Upper lobe of left lung (tissue), 6 donors: ENCODE measurements at places on chromosomes 16 and 17. TPM values are rescaled to one million over a fixed set of nuclear protein-coding genes. Genes with fewer than 3 reads are reported as not detected.
A peak's percentile ranks its signal among the peaks of the same experiment; 100 is the strongest.

GRCh38 chr17:3838206-3838605 is 7.8 kb downstream of the NCBP3 start:
- DNase-seq, result no peak

GRCh38 chr17:76556765-76557367 is 17.0 kb downstream of the PRCD start:
- peak; percentile 55 for DNase-seq

DNA sequence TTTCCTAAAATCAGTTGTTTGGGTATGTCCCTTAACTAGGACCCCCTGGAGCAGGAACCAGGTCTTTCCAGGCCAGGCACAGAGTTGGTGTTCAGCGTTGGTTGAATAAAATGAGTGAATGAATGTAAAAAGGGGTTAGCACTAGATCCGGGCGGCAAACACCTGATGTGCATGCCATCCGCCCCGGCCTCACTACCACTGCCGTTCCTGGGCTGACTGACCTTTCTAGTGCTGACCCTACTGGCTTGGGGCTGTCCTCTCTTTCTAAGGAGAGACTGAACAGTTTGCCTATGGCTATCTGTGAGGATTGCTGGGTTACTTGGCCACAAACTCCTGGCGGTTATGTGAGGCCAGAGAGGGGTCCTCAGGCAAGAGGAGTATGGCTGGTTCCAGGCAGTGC is 10.1 kb upstream of the PHF12 start:
- DNase-seq, result no peak

GRCh38 chr17:80476877-80477646 is 655 bp upstream of the NPTX1 start:
- DNase-seq, result peak; percentile 86

- peak; percentile 72 for DNase-seq
Observed at GRCh38 chr17:81067391-81067811, 32.5 kb downstream of the BAIAP2 start.

GRCh38 chr17:17924857-17925250 is 47.3 kb downstream of the TOM1L2 start:
- DNase-seq, result no peak

DNA sequence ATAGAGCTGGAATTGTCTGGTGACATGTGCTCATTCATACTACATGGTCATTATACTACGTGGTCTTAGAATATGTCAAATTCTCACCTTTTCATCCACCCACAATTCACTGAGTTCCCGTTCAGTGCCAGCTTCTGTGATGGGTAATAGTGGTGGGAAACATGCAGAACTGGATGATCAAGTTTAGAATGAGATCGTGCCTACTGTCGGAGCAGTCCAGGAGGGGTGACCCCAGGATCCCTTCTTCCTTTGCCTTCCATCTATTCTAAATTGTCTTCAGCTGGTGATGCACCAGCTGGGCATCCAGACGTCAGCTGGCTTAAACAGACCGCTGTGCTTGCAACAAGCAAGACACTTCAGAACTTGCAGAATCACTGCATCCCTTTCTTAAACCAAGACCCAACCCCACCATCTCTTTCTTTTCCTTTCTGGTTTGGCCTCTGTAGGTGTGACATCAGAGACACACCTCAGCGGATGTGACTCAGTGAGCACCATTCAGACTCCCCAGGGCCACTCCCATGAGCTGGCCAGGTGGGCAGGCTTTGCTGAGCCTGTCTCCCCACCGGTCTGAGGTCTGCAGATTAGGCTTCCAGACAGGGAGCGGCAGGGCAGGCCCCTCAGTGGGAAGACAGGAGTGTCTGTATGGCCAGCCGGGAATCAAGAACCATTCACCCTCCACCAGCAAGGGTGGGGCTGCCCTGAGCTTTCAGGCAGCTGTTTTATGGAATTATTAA is 18.1 kb downstream of the C17orf100 start:
- DNase-seq, result no peak

DNA sequence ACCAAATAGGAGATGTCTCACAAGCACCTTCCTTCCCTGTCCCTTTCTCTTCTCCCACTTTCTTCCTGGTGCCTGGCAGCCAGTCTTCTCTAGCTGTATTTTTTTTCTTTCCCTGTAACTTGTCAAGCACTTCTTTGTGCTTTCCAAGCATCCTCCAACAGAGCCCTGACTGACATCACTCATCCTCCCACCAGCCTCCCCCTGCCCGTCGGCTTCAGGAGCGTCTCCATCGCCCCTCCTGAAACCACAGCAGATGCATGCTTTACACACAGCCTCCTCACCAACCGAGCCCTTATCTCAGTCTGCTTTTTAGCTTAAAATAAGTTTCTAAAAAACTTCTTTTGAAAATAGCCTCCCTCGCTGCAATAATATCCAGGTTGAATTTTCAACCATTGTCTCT is 268.7 kb upstream of the CDH5 start:
- DNase-seq, result no peak

GRCh38 chr17:76481071-76481655 is 13.8 kb downstream of the AANAT start:
- DNase-seq, result peak; percentile 79

GRCh38 chr17:43416998-43417890 is 18.5 kb downstream of the ARL4D start:
- peak; percentile 32 for DNase-seq

DNA sequence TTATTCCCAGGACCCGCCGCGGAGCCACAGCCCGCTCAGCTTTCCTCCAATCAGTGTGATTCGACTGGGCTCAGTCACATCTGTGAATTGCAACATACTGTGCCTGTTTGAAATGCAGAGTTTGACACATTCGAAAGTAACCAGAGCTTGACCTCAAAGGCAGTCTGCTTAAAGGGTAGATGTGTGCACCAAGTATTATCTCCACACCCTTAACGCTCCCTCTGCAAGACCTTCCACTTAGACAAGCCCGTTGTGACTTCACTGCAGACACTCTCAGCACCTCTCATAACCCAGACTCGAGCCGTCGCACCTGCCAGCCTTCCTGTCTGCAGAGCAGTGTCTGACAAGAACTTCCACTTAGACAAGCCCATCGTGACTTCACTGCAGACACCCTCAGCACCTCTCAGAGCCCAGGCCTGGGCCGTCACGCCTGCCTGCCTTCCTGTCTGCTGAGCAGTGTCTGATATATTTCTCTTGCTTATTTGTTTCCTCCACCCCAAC is 3.7 kb downstream of the KLHDC4 start:
- no peak for DNase-seq

- DNase-seq, result no peak
Observed at GRCh38 chr16:55906123-55906522, 30.9 kb upstream of the CES5A start.

GRCh38 chr17:31722251-31723056 is 136.6 kb downstream of the COPRS start:
- no peak for DNase-seq

DNA sequence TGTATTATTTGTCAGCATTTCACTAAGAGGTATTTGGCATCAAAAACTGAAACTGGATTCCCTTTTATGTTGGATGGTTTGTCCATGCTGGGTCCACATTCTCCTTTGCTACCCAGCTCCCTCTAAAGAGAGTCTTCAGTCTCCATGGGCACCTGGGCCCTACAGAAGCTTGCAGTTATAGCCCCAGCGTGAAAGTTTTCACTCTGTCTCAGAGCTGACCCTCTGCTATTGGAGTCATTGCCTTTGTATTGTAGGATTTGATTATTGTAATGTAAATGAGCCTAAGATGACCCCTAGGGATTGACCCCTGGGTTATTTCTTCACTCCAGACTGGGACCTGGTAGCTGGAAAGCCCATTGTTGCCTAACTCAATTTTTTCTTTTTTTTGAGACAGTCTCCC is 1026.5 kb upstream of the EEF2KMT start:
- DNase-seq, result no peak

- DNase-seq, result no peak
Observed at GRCh38 chr16:31537362-31538242, 9.9 kb downstream of the AHSP start.

DNA sequence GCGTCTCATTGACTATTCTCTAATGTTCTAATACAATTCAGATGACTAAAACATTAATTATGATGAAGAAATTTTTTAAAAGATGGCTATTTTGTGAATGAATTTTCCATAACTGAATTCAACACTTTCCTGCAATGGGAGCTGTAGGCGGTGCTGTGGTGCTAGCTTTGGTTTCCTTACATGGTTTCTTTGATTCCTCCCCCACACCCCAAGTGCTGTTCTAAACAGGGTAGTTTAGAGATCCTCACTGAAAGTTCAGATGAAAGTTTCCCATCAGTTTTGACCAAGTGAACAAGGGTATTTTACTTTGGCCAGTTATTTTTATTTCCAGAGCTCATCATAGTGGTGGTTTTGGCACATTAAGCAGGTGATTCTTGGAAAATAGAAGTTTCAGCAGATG is 26.0 kb upstream of the MRC2 start:
- peak; percentile 55 for DNase-seq

DNA sequence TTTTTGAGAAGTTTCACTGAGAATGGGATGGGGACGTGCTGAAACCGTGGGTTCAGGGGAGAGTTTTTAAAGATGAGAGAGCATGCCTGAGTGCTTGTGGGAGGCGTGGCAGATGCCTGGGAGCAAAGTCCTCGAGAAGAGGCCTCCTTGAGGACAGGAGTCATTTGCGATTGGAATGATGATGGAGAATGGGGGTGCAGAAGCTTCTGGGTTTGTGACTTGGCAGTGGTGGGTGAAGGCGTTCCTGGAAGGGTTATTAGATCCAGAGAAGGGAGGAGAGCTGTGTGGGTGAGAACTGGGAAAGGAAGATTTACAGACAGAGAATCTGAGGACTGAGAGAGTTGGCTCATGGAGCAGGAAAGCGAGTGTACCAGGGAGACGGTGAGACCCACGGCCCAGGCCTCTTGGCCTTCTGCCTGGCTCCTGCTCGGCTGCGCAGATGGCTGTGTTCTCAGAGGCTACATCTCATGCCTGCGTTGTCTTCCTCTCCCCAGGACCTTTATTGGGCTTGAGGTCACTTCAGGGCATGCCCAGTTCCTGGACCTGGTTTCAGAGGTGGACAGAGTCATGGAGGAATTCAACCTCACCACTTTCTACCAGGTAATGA is 8.6 kb upstream of the MMP15 start:
- DNase-seq, result no peak

DNA sequence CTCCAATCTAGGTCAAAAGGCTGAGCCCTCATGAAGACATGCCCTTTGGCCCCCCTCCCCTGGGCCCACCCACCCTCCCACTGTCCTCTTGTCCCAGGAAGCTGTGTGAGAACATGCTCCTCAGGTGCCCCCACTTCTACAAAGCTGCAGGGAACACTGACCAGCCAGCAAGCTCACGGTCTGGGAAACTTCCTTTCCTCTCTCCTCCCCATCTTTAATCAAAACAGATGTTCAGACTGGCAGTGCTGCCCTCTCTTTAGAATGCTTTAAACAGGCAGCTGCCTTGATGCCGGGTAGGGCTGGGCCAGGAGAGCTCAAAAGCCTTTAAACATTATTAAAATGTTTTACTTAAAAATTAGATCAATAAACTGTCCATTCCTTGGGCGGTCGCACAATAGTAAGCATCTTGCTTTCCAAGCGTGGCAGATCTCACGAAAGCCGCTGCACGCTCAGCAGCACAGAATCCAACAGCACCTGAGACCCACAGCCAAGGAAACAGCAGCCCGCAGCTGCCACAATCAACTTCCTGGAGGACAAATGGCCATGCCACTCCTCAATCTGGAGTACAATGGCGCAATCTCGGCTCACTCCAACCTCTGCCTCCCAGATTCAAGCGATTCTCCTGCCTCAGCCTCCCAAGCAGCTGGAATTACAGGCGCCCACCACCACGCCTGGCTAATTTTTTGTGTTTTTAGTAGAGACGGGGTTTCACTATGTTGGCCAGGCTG is 399.2 kb downstream of the SLC39A11 start:
- DNase-seq, result no peak

GRCh38 chr16:31502981-31503380 is 5.2 kb downstream of the RUSF1 start:
- DNase-seq, result peak; percentile 48

DNA sequence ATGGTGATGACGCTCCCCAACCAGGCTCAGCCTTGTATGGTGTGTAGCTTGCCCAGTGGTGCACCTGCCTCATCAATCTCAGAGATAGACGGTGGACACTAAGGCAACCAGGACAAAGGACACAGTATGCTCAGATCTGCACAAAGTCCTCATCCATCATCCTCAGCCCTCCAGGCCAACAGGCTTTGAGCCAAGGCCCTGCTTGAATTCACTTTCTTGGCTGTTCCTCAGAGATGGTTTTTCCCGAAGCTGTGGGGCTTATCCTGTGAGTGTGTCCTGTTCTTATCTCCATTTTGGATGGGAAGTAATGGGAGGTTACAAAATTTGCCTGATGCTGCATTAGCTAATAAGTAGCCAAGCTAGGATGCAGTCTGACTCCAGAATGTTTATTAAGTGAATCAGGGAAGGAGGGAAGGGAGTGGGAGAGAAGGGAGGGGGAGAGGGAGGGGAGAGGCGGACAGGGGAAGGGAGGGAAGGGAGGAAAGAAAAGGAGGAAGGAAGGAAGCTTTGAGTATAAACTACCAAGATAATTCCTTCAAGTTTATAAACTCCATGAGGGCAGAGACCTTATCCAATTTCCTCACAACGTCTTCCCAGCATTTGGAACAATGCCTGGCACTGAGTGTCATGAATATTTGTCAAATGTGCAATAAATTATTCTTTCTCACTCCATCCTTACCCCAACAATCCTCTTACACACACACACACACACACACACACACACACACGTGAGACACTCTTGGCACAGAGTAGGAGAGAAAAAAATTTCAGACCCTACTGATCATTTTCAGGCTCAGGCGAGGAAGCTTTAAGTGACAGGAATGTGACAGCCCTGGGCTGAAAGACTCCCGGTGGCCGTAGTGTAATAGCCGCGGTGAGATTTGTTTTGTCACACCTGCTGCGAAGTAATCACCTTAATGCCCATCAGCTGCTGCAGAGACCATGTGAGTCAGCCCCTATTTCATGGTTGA is 84.3 kb downstream of the BMERB1 start:
- peak; percentile 34 for DNase-seq

DNA sequence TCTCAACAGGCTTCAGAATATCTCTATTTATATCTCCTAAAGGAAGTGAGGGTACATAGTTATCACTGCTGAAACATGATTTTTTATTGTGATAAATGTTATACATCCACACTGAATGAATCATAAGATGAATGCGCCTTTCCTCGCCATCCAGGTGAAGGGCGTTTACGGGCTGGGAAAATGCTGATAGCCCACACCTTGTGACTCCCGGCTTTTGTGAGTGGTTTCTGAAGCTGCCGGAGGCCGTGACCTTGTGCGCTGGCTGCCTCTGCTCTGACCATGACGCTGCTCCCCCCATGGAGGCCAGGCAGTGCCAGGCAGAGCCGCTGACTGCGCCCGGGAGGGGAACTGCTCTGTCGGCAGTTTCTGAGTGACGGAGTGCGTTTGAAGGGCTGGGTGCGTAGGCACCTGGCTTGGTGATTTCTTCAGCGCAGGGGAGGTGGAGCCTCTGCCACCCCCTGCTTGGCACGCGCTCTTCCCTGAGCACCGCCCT is 97.2 kb downstream of the RAP1GAP2 start:
- no peak for DNase-seq

The ABCA3 gene
- 531 TPM for total RNA-seq

The SLC6A2 gene
- total RNA-seq, result not detected

The CA10 gene
- total RNA-seq, result not detected

The EME1 gene
- 1.2 TPM for total RNA-seq

The ARHGDIG gene
- not detected for total RNA-seq

The NOD2 gene
- 8.5 TPM for total RNA-seq

The GAS7 gene
- total RNA-seq, result 38.6 TPM

The MPV17L gene
- 2.8 TPM for total RNA-seq
